Activated CD8-positive, alpha-beta T cell treated with anti-CD3 and anti-CD28 coated beads, Interleukin-2, amount 10 ng/mL, durations not matched to agents 7 days and 5 days (primary cell): ENCODE measurements at places on chromosomes 4 and X.

GRCh38 chr4:2858451-2859217, 15.0 kb downstream of the ADD1 start:
- DNase-seq, result no peak

DNA sequence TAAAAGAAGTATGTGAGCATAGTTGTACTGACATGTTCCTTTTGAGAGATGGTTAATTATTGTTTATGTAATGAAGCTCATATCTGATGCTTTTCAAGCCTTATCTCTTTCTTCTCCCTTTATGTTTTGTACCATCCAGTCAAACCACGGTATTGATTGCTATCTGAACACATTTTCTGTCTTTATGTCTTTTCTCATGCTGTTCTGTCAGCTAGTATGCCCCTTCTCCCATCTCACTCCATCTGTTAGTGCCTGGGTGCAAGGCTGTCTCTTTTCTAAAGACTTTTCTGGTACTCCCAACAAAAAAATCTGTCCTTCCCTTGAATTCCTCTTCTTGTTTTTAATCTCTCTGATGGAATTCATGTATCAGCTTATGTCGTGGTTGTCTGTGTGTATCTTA, 883.8 kb upstream of the IGFBP7 start:
- no peak for DNase-seq

- no peak for DNase-seq
These were observed 1088.8 kb downstream of the ADGRL3 start for GRCh38 chr4:62288808-62289541.

DNA sequence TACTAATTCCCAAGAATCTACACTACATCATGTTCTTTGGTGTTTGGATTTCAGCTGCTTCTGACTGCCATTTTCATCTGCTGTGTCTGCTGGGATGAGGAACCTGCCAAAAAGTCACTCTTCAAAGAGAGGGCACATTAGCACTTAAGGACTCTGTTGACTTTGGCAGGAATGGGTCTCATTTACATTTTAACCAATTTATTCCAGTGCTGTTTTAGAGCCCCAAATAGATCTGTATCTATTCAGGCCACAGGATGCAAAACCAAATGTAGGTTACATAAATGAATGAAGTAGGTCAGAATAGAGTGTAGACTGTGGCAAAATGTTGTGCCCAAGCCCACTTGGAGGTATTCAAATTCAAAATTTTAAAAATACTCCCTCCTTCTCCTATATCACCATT, 14.4 kb downstream of the TXK start:
- DNase-seq, result no peak

GRCh38 chr4:13088726-13089658, 395.1 kb downstream of the RAB28 start:
- no peak for DNase-seq

GRCh38 chrX:40172401-40173142, 74.8 kb upstream of the BCOR start:
- DNase-seq, result no peak

DNA sequence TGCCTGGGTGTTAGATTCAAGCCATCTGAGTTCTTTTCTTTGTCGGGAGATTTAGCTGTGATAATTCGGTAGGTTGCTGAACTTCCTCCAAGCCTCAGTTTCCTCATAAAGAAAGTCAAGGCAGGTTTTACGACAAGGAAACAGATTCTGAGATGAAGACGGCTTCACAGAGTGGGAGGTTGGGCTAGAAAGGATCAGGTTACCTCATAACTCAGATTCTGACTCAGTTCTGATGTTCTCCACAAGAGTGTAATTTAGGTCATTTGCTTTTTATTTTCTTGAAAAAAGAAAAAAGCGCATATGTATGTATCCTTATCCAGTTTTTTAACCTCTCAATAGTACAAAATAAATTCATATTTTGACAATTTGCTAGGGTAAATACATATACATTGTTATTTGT, 47.2 kb upstream of the ELOVL6 start:
- DNase-seq, result no peak

DNA sequence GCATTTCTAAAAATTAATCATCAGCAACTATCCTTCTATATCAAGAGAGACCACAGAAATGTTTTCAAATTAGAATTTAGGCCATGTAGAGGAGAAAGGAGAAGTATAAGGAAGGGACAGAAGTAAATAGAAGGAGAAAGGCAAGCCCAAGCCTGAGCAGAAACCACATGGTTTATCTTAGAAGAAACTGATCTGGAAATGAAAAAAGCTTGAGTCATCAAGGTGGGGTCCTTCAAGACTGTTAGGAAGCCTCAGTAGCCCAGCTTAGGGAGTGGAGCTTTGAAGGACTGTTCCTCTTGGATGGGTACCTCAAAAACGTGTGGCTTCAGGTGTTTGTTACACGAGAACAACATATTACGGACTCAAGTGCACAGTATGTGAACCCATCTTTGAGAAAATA, 4.5 kb downstream of the BMX start:
- DNase-seq, result no peak

GRCh38 chrX:105650577-105650976, 171.8 kb upstream of the NRK start:
- no peak for DNase-seq

DNA sequence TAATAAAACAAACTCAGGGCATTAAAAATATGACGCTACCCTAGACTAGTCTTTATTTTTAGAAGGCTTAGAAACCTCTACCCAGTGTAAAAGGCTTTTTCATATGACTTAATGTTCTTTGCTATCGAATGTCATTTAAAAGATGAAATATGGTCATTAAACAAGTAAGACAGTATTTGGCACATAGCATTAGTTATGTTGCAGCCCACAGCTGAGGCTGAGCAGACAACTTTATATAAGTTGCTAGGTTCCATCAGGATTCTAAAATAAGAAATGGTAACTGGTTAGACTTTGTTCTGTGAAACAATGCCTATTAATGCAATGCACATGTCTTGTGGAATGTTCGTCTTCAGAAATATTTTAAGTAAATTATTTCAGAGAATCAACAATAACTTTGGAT, 10.4 kb upstream of the PRSS12 start:
- DNase-seq, result no peak

GRCh38 chr4:6858997-6859396, 50.6 kb upstream of the TBC1D14 start:
- DNase-seq, result no peak

- DNase-seq, result no peak
These were observed at the start of gene PLAC1 for GRCh38 chrX:134658002-134658759. Gene PLAC1 (minus strand): TSS chrX:134658471. CDS start chrX:134566682, 91,789 bp downstream.

DNA sequence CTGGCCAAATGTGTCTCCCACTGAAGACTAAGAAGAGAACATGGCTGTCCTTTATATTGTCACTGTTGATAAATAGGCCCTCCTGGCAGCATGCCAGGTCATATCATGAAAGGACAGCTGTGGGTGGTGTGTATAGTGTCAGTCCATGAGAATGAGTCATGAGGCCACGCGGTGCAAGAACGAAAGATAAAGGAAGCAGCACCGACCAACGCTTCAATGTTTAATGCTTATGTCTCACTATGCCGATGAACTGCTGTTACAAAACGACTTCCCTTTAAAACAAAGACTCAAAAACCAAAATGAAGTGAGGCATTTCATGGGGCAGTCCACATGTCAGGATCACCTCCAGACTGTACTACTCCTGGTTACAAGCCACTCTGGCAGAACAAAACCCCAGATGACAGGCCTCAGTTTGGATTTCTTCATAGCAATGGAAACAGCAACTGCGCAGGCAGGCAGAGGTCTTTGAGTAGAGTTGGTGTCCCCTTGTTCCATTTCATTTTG, 5.2 kb upstream of the TCEANC start:
- DNase-seq, result peak; percentile 45

DNA sequence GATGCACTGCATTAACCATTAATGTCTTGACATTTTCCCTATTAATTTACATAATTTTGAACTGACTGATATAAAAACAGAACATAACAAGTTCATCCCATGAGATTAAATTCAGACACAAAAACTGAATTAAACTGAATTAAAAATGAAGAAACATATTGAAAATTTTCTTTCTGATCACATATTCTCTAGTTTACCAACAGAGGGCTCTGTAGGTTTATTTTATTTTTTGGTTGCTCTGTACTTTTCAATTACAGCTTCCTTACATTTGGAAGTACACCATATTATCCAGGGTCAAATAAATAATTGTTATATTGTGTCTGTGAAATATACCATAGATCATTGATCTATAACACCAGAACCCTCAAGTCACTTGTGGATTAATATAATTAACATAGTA, 27.3 kb upstream of the CT83 start:
- DNase-seq, result no peak

DNA sequence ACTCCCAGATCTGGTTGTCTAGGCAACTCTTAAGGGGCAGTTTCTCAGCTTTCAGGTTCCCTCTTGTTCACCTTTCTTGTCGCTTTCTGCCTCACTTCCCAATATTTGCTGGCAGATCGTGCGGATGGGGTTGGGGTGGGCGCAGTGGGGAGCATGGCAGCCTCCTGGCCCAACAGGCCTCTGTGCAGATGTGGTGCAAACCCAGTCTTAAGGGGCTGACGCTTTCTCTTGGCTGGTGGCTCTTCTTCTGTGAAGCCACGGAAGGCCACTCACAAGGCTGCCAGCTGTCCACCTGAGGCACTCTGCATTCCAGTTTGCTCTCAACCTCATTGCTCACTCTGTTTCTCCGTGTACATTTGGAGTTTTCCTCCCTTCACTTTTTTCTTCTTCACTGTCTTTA, 61.7 kb downstream of the NBDY start:
- DNase-seq, result no peak

GRCh38 chr4:185898413-185898812, 86.4 kb upstream of the SORBS2 start:
- DNase-seq, result no peak

DNA sequence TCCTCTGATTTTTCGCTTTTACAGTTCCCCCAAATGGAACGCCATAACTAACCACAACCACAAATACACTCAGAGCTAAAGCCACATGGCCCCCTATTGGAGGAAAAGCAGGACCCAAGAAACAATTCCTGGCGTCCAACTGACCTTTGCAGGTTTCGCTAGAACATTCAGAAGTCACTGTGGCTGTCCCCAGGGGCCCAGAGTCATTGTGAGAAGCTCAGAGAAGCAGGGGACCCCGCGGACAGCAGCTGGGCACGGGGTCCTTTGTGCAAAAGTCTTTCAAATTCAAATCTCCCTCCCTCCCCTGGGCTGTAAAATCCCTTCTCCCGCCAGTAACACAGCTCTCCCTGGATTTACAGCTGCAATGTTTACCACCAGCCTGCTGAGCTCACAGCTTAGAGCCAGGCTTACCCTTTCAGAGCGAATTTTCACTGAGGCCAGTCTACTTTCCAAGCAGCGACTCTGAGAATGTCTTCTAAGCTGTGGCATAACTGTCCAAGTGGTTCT, 214.8 kb downstream of the CRLF2 start:
- DNase-seq, result no peak

DNA sequence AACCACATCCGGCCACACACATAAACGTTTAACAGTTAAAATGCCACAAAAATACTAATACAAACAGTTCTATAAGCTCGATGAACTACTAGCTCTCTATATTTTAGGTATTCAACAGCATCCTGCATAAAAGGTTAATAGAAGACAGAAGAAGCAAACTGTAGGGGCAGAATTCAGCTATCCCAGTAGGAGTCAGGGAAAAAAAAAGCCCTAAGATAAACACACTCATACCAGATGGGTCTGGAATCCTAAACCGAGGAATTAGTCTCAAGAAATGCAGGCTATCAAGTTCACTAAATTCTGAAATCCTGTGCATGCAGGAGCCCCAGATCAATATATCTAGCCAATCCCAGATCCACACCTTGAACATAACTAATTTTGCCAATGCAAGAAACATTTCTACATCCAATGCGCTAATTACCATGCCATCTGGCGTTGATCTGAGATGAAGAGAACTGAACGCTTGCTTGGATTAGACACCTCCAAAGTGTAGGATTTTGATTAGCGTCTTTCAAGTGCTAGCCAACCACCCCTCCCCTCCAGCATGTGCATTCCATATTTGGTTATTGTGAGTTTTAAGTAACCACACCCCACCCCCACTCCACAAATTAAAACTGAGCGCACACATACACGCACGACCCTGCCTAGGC, 512.2 kb upstream of the INTU start:
- no peak for DNase-seq

GRCh38 chr4:152255437-152255836, 280.5 kb downstream of the FBXW7 start:
- peak; percentile 81 for DNase-seq

GRCh38 chr4:97353876-97354275, 789.4 kb downstream of the STPG2 start:
- DNase-seq, result no peak

- DNase-seq, result no peak
These were observed 34.9 kb downstream of the RASSF6 start for GRCh38 chr4:73585345-73585744.

GRCh38 chrX:38651625-38652601, 90.6 kb downstream of the TSPAN7 start:
- no peak for DNase-seq

DNA sequence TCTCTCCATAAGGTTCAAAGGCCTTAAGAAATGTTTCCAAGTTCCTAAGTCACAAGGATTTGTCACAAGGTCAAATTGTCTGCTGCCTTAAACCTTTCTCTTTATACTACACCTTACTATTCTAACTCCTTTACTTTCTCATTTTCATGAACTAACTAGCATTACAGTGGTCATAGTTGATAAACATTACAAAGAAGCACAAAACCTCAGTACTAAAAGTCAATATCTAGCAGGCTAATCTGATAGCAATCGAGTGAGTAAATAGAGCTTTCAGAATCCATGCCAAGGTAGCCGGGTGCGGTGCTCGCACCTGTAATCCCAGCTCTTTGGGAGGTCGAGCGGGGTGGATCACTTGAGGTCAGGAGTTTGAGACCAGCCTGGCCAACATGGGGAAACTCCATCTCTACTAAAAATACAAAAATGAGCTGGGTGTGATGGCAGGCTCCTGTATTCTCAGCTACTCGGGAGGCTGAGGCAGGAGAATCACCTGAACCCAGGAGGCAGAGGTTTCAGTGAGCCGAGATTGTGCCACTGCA, 510.0 kb downstream of the GBA3 start:
- no peak for DNase-seq

- no peak for DNase-seq
These were observed 108.2 kb upstream of the GPC4 start for GRCh38 chrX:133523526-133523925.

DNA sequence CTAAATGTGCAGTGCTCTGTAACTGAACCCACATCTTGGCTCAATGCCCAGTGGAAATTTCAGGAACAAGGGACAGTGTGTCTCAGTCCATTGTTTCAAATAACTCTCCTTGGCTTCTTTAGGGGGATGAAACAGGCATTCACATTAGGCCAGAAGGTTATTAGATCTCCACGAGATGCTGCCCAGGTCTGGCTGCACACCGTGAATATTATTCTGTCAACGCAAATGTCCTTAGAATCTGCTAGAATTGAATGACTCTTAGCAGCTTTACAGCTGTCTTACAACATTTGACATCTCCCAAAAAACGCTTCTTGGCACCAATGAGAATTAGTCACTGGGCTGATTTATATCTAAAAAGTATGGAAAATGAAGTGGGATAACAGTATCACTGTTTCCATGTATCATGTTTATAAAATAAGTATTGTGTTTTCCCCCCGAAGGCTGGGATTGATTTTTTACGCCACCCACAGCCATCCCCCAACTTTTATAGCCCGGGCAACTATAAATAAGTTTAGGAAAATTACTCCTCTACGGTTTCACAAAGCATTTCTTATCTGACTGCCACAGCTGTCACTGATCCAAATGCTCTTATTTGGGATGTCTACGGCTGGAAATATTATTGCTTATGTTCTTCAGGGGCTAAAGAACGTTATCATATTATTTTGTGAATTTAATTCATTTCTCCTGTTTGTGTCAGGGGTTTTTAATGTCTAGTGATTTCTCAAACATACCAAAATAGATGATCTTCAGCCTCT, 559.7 kb upstream of the FAT1 start:
- DNase-seq, result no peak
